NCI-H1930 (cell line): ENCODE measurements at places on chromosomes 1 and 21.

- no peak for DNase-seq
Measured at GRCh38 chr1:53733975-53734649, 4.9 kb downstream of the GLIS1 start.

- DNase-seq: no peak
Measured at GRCh38 chr21:43364851-43365424, 62.0 kb downstream of the SIK1 start.

- no peak for DNase-seq
Measured at GRCh38 chr1:231722356-231722755, 95.8 kb downstream of the DISC1 start.

GRCh38 chr1:19710825-19711611, 46.3 kb downstream of the HTR6 start:
- no peak for DNase-seq

DNA sequence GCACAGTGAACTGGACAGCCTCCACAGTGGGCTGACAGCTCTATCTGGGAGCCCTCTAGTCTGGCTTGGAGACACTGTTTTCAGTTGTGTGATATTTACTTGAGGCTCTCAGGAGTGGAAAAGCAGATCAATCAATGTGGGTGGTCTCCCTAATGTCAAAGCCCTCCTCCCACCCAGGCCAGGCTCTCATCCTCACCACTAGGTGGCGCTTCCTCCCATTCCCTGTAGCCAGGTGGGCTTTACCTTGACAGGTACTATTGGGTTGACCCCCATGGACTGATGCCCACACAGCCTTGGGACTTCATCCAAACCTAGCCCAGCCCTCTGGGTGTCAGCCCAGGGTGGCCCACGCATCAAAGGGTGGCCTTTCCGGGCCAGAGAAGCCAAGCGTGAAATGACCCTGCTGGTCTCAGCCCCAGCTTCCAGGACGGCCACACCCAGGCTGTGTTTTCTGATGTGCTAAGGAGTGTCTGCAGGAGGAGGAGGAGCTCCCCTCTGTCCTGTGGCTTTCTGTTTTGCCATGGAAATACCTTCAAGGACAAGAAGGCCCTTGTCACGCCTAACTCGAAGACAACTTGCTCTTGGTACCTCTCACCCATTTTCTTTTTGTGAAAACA, 54.0 kb downstream of the CLIC6 start:
- DNase-seq: no peak

DNA sequence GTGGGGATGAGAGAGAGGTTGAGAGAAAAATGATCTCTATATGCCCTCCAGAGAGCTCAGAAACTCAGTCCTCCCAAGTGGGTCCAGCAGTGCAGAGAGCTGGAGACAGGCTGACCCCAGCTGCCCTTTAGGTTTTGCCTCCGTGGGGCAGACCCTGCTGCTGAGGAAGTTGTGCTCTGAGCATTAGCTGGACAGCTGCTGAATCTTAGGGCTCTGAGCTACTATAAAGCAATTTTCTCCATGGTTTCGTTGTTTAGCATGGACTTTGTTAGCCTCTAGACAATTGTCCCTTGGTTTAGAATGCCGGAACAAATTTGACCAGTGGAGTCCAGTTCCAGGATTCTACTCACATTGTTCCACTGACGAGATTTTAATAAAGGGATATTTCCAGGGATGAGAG, 22.1 kb downstream of the BATF3 start:
- no peak for DNase-seq

DNA sequence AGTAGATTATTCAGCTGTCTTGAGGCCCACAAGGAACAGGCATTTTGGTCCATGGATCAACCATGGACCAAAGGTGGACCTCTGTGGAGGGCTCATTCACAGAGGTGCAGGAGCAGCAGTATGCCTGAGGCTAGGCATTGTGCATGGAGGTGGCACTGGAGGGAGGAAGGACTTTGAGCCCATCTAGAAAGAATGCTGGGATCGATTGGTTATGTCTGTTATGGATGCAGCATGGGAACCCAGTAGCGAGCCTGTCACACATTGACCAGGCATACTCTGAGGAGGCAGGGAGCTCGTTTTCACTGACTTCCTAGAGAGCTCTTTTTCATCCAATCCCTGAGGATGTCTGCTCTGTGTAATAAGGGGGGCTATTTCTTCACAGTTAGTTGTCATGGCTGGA, 75.5 kb downstream of the KCNN3 start:
- DNase-seq: no peak

DNA sequence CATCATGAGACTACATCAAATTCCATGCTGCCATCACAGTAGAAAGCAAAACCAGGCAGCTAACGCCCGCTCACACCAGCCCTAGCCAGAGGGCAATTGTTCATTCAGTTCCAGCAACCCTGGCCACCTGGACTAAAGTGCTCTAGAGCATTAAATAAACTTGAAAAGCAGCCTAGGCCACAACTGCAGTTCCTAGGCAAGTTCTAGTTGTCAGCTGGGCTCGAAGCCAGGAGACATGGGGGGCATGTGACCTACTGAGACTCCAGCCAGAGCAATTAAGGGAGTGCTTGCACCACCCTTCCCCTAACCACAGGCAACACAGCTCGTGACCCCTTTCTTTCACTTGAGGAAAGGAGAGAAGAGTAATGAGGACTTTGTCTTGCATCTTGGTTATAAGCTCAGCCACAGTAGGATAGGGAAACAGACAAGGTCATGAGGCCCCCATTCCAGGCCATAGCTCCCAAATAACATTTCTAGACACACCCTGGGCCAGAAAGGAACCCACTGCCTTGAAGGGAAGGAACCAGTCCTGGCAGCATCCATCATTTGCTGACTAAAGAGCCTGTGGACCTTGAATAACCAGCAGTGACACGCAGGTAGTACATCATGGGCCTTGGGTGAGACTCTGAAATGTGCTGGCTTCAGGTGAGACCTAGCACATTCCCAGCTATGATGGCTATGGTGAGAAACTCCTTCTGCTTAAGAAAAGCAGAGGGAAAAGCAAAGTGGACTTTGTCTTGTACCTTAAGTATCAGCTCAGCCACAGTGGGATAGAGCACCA, 77.0 kb downstream of the ZZZ3 start:
- no peak for DNase-seq
